AG09309 (cell line): ENCODE measurements at places on chromosomes 5 and 9.

GRCh38 chr5:10800852-10801251 is 39.8 kb upstream of the DAP start:
- no peak for DNase-seq

- no peak for DNase-seq
These were observed 4.3 kb downstream of the ARRDC3 start for GRCh38 chr5:91378752-91379211.

DNA sequence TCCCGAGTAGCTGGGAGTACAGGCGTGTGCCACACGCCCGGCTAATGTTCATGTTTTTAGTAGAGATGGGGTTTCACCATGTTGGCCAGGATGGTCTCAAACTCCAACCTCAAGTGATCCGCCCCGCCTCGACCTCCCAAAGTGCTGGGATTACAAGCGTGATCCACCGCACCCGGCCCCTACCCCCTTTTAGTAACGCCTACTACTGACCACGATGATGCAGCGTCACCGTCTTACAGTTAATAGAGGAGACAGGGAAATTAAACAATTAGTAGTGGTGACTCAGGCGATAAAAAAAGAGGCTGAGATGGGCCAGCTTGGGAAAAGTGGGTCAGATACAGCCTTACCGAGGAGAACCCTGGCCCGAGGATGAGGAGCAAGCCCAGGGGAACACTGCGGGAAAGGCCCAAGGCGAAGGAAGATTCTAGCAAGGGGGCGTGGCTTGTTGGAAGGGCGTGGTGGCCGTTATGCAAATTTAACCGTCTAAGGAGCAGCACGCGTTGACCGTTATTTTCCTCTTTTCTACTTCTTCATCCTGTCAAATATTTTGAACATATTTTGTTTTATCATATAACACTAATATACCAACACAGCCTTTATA is 1.6 kb upstream of the SETX start:
- no peak for DNase-seq

DNA sequence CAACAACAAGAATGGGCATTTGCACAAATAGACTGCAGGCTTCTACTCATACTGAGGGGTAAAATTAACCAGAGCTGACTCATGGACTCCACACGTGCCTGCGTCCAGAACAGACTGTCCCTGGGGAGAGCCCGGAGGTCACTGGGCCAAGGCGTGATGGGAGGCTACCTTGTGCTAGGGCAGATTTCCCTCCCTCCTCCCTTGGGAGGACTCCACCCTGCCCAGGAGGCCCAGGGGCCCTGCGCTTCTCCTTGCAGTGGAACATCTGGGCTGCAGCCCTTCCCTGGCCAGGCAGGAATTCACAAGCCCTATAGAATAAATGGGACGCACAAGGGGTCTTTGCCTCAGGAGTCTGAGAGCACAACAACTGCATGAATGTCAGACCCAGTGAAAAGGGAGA is 35.6 kb downstream of the IRX2 start:
- DNase-seq: no peak

- no peak for DNase-seq
These were observed 895.9 kb upstream of the CDH10 start for GRCh38 chr5:25540628-25541027.

- DNase-seq: no peak
These were observed 429.5 kb downstream of the DTWD2 start for GRCh38 chr5:118558871-118559270.

- no peak for DNase-seq
These were observed 29.4 kb upstream of the CKMT2 start for GRCh38 chr5:81203729-81204128.

- DNase-seq: no peak
These were observed 306.7 kb downstream of the NFIB start for GRCh38 chr9:14007190-14007769.

- DNase-seq: no peak
These were observed 574 bp downstream of the SLC35A4 start for GRCh38 chr5:140565024-140565779.

GRCh38 chr5:125186911-125187375 is 440.5 kb upstream of the ZNF608 start:
- DNase-seq: no peak

DNA sequence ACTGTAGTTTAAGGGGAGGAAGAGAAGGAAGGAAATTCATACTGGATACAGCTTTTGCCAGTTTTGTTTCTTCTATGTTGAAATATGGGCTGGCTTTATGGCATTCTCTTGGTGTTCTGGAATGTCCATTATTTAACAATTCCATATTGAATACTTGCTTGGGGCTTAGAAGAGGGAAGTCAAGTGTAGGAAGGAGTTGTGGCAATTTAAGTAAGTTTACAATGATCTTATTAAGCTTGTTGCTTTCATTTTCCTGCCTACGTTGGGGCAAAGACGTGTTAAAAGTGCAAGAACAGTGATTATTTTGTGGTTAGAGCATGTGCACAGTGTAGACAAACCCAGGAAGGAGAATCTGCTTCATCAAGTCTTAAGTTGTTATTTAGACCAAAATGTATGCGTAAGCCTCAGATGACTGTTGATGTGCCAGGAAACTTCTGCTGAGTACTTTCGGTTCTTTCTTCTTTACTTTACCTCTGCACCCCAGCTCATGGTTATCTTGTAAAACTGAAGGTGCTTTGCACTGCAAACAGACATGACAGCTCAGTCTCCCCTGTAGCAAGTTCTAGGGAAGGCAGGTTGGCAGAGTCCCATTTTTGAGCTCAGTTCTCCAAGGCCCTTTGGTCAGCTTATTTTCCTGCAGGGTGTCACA is 75.8 kb downstream of the F2RL2 start:
- no peak for DNase-seq

DNA sequence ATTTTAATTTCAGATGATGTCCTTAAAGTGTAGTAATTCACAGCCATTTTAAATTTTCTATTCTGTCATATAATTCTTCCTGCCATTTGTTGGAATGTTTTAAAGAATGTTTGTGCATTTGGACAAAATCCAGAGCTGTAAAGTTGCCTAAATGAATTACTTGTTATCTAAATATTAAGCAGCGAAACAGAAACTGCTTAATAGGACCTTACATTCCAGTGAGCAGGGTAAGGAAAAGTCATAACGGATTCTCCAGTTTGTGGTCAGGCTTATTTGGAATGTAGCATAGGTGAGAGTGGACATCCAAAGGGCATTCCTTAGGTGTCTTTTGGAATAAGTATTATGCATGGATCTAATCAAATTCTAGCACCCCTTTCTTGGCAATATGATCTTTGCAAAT is 410.4 kb upstream of the PTPRD start:
- no peak for DNase-seq

- DNase-seq: no peak
These were observed 63.5 kb downstream of the GADD45G start for GRCh38 chr9:89668216-89668865.

DNA sequence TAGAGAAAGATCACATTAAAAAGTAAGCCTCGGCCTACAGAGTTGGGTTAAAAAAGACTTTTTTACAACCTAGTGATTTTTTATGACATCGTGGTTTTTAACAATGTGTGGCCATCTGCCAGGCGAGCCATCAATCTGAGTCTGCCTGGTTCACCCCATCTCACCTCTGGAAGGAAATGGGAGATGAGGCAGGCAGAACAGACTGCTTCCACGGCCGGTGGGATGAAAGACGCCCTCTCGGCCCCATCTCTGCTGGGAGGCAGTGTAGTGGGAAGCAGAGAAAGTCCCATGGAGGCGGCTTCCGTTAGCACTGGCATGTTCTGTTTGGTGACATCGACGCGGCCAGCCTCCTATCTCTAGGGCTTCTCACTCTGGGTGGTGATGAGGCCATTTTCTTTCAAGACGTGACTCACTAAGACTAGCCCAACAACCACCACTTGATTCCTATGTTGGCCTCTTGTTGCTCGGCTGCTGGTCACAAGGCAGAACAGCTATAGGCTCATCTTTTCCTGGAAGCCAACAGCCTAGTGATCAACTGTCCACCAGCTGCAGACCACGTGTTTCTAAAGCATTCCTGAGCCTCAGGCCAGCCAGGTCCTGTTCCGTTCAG is 132.4 kb upstream of the OTULINL start:
- DNase-seq: peak; percentile 91

GRCh38 chr5:105836268-105836667 is 1834.5 kb downstream of the EFNA5 start:
- DNase-seq: no peak

- DNase-seq: no peak
These were observed 18.5 kb upstream of the EXOC3 start for GRCh38 chr5:424301-425110.

- DNase-seq: no peak
These were observed 108.8 kb downstream of the TENT4A start for GRCh38 chr5:6822068-6822467.

GRCh38 chr9:81549500-81550206 is 139.7 kb downstream of the TLE1 start:
- no peak for DNase-seq

GRCh38 chr9:127822108-127822507 is 19.4 kb downstream of the FPGS start:
- DNase-seq: no peak

- DNase-seq: no peak
These were observed 38.2 kb upstream of the SEMA4D start for GRCh38 chr9:89536145-89536574.

GRCh38 chr5:111227226-111227782 is 3.1 kb downstream of the CAMK4 start:
- DNase-seq: no peak

DNA sequence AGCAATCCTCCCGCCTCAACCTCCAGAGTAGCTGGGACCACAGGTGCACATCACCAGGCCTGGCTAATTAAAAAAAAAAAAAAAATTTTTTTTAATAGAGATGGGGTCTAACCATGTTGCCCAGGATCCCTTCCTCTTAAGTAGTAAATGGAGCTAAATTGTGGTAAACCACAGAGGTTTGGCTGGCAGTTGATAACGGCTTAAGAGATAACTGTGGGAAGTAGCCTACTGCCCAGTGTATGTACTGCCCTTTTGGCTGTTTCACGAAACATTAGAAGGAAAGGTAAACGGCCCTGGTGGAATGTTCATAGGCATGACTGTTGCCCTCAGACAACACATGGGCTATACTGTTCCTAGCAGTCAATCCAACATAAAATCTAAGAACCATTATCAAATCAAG is 44.4 kb downstream of the HMGCR start:
- no peak for DNase-seq

GRCh38 chr5:115189866-115190265 is 20.2 kb upstream of the TRIM36 start:
- no peak for DNase-seq

DNA sequence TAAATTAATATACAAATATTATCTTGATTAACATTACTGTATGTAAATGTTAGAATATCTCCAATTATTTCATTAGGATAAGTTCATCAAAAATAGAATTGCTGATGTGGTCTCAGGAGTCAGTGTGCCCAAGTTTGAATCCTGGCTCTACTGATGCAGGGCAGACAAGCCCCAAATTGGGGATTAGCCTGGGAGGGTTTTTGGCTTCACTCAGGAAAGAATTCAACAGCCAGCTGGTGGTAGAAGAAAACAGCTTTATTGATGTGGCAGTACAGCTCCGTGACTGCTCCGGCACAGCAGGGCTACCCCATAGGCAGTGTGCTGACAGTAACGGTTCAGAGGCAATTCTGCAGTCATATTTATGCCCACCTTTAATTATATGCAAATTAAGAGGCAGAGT is 32.5 kb downstream of the COL27A1 start:
- no peak for DNase-seq

DNA sequence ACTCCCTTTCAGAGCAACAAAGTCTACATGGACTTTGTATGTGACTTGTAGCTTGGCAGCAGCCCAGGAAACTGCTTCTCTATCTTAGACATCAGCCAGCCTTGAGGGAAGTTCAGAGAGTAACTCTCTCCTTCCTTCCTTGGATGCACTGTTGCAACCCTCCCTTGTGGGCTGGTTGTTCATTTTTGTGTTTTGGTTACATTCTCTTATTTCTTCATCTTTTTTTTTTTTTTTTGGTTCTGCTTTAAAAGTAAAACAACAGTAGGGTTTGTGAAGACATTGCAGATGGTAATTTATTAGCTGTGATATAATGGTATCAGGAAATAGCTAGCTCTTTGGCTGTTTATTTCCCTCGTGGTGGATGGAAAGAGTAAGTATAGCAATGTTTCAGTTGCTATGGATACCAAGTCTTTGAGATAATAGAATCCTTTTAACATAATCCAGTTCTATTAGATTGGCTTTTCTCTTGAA is 97.9 kb upstream of the MAMDC2 start:
- DNase-seq: no peak

- DNase-seq: no peak
These were observed 122.6 kb downstream of the PDE8B start for GRCh38 chr5:77333036-77333435.

- no peak for DNase-seq
These were observed 6.3 kb downstream of the RMI1 start for GRCh38 chr9:83986765-83987401.

- no peak for DNase-seq
These were observed 75.7 kb upstream of the EQTN start for GRCh38 chr9:27372615-27373014.

- no peak for DNase-seq
These were observed 69.7 kb downstream of the TRIO start for GRCh38 chr5:14212838-14213237.

- DNase-seq: no peak
These were observed 240.5 kb upstream of the CHD1 start for GRCh38 chr5:99169309-99169708.

DNA sequence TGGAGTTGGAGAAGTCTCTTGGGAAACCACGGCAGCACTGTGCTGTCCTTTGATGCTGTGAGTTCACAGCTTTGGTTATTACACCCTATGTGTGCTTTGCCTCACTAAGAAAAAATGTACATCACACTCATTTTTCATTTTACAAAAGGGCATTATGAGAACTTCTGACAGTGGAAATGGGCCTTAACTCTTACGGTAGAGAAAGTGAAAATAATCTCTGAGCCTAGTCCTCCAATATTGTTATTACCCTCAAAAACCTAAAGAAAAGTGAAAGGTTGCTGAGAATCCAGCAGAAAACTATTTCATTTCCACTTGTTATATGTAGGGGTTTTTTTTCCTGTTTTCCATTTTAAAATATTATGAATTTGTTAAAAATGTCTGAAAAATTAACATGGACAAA is 8.2 kb upstream of the OR13D1 start:
- no peak for DNase-seq

GRCh38 chr5:91052977-91053740 is 330.0 kb downstream of the ARRDC3 start:
- DNase-seq: no peak

DNA sequence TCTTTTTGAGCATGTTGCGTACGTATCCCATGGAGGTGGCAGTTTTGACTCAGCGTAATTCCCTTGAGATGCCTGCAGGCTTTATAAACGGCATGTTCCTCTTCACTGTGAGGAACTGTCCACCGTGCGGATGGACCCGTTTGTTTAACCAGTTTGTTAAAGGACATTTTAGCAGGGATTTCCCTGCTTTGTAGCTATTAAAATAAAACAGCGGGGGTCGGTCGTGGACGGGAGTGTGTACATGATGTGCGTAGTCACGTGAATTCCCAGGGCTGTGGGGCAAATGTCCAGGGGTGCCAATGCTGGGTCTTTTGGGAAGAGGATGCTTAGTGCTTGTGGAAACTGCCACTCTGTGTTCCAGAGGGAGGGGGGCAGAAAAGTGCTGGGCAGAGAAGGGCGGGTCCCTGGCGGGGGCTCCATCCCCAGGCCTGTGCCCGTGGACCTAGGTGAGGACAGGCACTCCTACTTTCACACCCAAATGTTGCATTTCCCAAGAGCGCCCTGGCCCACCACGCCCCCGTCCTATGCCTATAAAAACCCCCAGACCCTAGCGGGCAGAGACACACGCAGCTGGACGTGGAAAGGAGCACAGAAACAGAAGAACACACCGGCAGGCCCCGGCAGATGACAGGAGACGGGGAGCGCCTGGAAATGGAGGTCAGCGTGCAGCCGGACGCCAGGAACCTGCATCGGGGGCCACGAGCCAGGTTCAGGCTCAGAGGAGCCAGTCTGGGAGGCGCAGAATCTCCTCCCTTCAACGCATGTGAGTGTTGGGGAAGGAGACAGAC is 4.0 kb upstream of the TERT start:
- DNase-seq: no peak
